Activated gamma-delta T cell treated with Interleukin-2 at 50 U/mL for 16 hours (primary cell): ENCODE measurements at places on chromosomes 3 and 15.

DNA sequence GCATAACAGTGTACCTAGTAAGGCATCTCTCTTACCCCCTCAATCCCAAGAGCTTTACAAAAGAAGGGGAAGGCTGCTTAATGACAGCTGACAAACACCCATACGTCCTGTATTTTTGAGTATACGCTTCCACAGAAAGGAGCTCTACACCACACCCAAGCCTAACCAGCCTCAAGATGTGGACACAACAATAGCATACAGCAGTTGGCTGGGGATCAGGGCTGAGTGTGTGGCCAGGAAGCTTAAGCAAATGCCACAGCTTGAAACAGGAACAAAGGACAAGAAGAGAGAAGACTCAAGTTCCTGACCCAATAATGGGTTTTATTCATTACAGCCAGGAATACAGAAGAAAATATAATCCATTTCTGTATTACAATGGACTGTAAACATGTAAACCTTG lies 6.9 kb downstream of the HEXA start:
- DNase-seq: no peak

- DNase-seq: no peak
Observed at GRCh38 chr3:167913219-167913835, 177.8 kb downstream of the SERPINI1 start.

GRCh38 chr3:132145833-132146232 lies 111.0 kb upstream of the CPNE4 start:
- DNase-seq: no peak

- DNase-seq: no peak
Observed at GRCh38 chr3:26198609-26199008, 408.7 kb downstream of the OXSM start.

GRCh38 chr3:72699631-72700030 lies 148.6 kb downstream of the SHQ1 start:
- DNase-seq: no peak

DNA sequence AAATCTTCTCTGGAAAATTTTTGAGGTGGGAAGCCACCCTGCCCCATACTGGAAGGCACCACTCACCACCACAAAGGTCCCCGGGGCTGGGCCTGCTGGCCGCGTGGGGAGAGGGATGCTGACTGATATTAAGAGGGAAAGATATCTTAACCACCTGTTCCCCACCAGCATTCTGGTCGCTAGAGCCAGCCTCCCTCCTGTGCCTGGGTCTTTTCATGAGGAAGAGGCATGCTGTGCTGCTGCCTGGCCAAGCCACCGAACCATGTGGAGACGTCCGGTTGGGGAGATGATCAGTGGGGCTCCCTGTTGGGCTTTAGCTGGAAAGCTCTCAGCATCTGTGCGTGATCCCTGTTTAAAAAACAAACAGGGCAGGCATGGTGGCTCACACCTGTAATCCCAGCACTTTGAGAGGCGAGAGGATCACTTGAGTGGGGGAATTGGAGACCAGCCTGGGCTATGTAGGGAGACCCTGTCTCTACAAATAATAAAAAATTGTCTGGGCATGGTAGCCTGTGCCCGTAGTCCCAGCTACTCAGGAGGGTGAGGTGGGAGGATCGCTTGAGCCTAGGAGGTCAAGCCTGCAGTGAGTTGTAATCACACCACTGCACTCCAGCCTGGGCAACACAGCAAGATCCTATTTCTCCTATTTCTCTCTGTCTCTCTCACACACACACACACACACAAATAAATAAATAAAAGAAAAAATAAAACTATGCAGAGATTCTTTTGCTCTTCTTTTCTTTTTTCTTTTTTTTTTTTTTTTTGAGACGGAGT lies 1.0 kb downstream of the KLHL18 start:
- DNase-seq: no peak

GRCh38 chr15:38720893-38721567 lies 156.4 kb upstream of the RASGRP1 start:
- DNase-seq: no peak

GRCh38 chr15:70420948-70421482 lies 323.3 kb upstream of the TLE3 start:
- no peak for DNase-seq

DNA sequence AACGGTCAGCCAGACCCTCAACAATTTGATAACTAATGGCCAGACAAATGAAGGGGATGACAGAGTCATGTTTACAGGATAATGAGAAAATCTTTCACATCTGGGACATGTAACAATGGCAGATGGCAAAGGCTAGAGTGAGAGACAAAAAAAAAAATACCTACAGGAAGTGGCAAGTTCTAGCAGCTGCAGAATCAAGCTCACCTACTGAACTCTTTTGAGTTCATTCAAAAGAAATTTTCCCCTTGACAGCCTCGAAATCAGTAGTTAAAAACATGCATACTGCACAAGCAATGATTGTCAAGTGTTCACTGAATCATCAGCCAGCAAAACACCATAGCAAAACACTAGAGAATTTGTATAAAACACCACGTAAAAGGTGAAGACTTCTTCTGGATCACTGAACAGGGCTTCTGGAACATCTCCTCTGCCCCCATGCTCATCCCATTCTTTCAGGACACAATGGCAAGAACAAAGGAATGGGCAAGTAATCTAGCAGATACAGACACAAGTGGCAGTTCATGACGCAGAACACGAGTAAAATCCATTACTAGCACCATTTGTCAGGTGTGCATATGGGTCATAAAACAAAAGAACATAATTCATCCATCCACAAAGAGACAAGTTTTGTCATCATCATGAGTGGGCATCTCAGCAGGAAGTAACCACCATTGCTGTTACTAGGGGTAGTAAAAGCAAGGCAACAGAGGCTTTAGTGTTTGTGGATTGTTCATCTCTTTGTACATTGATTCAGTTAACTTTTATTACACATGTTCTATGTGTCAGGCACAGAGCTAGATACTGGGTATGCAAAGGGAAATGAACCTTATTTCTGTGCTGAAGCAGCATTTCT lies 13.8 kb upstream of the KCNMB2 start:
- no peak for DNase-seq

GRCh38 chr3:99071096-99071495 lies 169.6 kb upstream of the DCBLD2 start:
- DNase-seq: no peak

- DNase-seq: no peak
Observed at GRCh38 chr15:74795966-74796625, 14.2 kb downstream of the CSK start.

GRCh38 chr3:151350656-151351055 lies 21.3 kb upstream of the P2RY13 start:
- DNase-seq: no peak

DNA sequence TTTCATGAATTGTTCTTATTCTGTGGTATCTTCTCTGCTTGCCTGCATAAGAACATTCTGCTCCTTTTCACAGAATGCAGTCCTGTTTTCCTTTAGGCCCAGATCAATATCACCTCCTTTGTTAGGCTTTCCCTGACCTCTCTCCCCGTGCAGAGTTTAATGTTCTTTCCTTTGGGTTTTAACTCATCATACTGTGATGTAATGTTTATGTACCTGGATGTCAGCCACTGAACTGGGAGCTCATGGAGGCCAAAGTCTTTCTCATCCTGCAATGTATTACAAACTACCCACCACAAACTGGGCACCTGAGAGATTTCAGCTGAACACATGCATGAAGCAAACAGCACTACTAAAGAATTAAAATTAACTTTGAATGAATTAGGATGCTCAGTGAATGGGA lies 192.8 kb upstream of the RORA start:
- DNase-seq: no peak

GRCh38 chr3:195133462-195133861 lies 137.5 kb downstream of the XXYLT1 start:
- no peak for DNase-seq

GRCh38 chr3:42654331-42655201 lies 1.1 kb downstream of the ZBTB47 start:
- no peak for DNase-seq

DNA sequence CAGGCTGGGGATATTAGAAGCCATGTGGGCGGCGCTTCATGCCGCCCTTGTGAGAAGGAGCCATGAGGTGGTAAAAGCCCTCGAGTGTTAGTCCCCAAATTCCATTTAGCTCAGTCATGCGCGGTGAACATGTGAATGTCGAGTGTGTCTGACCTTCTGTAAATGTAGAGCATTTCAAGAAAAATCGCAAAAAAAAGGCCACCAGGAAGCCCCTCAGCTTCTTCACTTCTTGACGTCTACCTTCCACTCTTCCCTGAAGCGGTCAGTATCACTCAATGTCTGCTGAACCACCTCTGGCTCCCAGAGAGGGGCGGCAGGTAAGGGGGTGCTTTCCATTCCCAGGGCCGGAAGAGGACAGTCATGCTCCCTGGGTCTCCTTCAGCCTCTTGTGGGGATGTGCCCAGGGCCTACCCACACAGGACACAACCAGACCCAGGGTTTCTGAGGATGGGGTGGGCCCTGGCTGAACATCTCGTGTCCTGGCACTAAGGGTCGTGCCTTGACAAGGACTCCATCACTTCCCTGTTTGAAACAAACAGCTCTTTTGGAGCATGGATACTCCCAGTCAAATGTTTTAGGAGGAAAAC lies 274.9 kb downstream of the FAM43A start:
- DNase-seq: no peak
